IMR-90 (cell line): ENCODE measurements at places on chromosomes 1 and 21. TPM values are rescaled to one million over a fixed set of nuclear protein-coding genes. Genes with fewer than 3 reads are reported as not detected.

DNA sequence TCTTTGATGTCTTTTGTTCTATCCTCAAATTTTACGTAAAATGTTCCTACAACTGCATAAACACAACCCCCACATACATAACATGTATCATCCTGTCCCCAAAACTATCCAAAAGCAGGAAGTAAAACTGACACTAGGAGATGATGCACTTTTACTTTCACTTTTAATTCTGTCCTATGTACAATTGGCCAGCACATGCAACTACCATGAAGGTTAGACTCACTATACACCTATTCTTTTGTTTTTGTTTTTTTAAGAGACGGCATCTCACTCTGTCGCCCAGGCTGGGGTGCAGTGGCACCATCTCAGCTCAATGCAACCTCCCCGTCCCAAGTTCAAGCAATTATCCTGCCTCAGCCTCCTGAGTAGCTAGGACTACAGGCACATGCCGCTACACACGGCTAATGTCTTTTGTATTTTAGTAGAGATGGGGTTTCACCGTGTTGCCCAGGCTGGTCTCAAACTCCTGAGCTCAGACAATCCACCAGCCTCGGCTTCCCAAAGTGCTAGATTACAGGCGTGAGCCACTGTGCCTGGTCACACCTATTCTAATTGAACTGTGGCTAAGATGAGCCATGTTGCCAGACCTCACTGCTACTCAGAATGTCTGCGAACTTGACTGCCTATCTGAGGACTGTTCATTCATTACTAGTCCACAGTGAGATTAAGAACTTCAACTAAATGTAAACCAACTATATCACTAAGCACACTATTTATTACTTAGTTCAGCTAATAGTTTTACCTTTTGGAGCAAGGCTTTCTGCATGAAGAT is 48.0 kb downstream of the TOR3A start:
- peaks cover 15% of the 10 kb centered on the region for H3K4me1 ChIP-seq
- H3K27me3 ChIP-seq, result no peaks in the 10 kb centered on the region
- peak overlapping the region; percentile 57; the same call in 1 of the 2 replicates for H3K27ac ChIP-seq
- DNase-seq, result peak; percentile 47

GRCh38 chr1:20194757-20195461 is 8.6 kb upstream of the PLA2G2C start:
- H3K4me3 ChIP-seq, result no peak overlapping the region
- peak; percentile 36 for DNase-seq
- no peaks in the 10 kb centered on the region for H3K36me3 ChIP-seq
- H3K4me1 ChIP-seq, result no peaks in the 10 kb centered on the region
- H3K27ac ChIP-seq, result no peak overlapping the region

DNA sequence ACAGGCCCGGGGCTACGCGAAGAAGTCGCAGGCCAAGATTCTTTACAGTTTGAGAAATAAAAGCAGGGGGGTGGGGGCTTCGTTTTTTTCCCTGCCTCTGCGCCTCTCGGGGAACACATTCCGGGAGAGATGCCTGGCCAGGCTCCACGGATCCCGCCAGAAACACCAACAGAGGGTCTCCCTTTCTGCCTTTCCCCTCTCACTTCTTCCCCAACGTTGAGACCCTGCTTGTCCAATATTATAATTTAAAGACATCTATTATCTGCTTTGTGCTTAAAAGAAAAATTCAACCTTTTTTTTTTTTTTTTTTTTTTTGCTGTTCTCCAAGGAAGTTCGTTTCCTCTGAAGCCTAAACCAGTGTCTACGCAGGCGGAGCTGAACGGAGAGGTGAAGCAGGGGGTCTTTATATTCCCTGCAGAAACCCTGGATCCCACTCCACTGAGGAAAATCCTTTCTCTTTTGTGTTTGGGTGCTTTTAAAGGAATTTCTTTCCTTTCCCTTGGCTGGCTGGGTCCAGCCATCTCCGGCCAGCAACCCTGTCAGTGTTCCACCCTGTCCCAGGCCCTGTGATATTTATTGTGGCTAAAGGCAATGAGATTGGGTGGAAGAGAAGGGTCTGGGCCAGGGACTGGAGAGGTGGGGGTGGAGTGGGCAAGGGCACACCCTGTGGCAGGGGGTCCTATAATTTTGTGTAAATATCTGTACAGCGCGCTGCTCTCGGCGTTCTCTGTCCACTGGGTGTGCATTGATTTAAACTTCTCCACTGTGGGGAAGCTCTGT is 2.2 kb downstream of the FOXD2 start:
- no peaks in the 10 kb centered on the region for H3K4me1 ChIP-seq
- no peaks in the 10 kb centered on the region for H3K36me3 ChIP-seq
- no peak overlapping the region for H3K27ac ChIP-seq
- H3K4me3 ChIP-seq, result no peak overlapping the region
- peaks cover 68% of the 10 kb centered on the region for H3K27me3 ChIP-seq
- no peak for DNase-seq

DNA sequence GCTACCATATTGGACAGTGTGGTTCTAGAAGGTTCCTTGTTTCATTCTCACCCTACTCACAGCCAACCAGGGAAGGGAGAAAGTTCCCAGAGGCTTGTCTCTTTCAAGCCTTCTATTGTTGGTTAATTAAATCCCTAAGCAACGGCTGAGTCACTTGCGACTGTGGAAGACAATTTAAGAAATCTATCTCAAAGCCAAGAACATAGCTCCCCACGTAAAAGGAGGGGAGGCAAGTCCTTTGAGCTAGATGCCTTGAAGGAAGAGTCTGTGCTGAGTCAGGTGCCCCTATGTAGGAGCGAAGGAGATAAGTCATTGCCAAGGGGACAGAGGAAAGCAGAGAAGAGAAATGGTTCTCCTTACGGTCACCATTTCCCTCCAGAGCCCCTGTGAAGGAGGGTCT is 79.4 kb upstream of the PPP2R5A start:
- peaks cover 4% of the 10 kb centered on the region; the same call in 1 of the 2 replicates for H3K27me3 ChIP-seq
- H3K4me1 ChIP-seq, result no peaks in the 10 kb centered on the region
- no peak overlapping the region for H3K4me3 ChIP-seq

DNA sequence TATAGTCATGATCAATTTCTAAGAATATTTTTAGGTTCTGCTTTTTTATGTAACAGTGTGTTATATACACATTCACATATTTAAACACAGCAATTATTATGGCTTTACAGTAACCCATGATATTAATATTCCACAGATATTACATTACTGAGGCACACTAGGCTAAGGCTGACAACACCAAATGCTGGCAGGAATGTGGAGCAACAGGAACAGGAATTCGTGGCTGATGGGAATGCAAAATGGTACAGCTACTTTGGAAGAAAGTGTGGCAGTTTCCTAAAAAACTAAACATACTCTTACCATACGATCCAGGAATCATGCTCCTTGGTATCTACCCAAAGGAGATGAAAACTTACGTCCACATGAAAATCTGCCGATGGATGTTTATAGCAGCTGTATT is 1.9 kb upstream of the KCNJ9 start:
- no peak overlapping the region for H3K27ac ChIP-seq
- H3K27me3 ChIP-seq, result peaks cover 73% of the 10 kb centered on the region
- H3K36me3 ChIP-seq, result no peaks in the 10 kb centered on the region

LINGO4 gene
- total RNA-seq, result not detected in 2 replicates

DDAH1 gene
- total RNA-seq, result 94.5 and 108 TPM in 2 replicates

ITLN1 gene
- not detected in 2 replicates for total RNA-seq
